ENCODE measurements at places on chromosomes 4 and X.

DNA sequence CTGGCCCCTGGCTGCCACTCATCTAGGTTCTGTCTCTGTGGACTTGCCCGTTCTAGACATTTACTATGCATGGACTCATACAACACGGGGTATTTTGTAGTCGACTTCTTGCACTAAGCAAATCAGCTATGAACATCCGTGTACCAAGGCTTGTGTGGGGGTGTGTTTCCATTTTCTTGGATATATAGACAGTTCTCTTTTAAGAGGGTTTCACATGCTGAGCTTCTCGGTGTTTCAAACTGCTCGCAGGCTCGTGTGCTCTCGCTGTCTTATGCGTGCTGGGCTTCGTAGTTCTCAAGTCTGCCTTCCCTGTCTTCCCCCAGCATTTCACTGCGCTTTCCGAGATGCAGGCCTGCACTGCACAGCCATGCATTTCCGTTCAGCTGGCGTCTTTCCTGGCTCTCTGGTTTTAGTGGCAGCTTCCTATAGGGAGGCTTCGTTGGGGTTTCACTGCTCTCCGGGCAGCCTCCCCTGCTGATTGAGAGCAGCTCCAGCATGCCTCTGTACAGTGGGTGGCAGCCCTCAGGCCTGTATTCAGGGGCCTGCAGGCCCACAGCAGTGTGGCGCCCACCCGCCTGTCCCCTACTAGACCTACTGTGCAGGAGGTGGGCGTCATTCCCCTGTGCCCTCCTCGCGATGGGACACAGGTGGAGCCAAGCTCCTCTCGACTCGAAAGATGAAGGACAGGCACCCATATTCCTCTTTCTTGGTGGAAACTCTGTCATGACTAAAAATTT lies 27.6 kb downstream of the ZBTB49 start:
- DNase-seq = no peak

DNA sequence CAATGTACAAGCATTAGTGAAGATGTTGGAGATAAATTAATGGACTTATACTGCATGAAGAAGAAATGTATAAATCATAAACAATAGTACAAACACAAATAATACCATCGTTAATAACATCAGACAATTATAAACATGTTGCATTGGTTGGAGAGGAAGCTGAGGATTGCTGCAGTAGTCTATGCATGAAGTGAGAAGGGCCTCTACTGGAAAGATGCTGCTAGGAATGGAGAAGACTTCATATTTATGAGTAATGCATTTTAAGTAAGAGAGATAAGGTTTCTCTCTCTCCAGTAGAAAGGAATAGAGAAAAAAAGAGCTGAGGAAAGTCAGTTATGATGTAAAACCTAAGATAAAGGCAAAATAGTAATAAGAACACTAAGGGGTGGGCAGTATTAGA lies 247.8 kb downstream of the GRID2 start:
- no peak for DNase-seq

- DNase-seq = peak; percentile 19
Measured at GRCh38 chr4:95248720-95249425, 299.9 kb downstream of the UNC5C start.

DNA sequence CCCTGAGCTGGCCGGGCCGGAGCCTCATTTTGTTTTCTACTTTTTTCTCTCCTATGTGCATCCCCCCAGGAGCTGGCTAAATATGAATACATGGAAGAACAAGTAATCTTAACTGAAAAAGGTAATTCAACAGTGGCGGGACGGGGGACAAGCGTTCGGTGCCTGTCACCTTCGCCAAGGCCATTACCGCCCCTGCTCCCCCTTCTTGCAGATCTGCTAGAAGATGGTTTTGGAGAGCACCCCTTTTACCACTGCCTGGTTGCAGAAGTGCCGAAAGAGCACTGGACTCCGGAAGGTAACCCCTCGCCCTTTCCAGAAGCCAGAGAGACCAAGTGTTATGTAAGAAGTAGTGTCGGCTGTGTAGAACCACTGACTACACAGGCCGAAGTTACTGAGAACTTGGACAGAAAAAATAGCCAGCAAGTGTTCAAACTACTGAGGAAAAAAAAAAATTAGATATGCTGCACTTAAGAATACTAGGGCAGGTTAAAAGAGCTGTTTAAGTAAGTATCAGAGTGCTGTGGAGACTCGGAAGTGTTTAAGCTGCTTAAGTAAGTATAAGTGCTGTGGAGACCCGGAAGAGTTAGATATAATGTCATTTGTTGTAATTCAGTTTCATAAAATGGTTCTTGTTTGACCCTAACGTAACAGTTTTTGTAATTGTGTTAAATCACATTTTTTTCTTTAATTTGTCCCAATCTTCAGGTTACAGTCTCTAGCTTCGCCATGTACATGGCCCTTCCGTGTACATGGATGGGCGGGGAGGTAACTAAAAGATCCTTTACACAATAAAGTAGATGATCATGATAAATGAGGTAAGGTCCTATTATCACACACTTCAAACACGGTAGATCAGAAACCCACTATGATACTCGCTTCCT lies 856 bp downstream of the SAT1 start:
- peak; percentile 4 for DNase-seq

DNA sequence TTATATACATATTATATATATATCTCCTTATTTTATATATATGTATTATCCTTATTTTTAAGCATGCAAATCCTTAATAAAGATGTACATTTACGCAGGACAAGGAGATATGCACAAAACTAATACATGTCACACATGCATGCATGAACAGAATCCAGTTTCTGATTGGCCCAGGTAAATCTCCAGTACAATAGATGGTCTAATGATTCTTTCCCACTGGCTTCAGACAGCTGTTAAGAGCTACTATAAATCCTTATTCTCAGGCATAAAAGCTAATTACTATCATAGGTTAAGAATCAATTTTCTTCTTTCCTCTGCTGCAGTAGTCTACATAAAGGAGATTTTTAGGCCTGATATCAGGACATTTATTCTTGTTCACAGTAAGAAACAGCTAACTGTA lies 689.8 kb downstream of the KCTD8 start:
- no peak for DNase-seq

DNA sequence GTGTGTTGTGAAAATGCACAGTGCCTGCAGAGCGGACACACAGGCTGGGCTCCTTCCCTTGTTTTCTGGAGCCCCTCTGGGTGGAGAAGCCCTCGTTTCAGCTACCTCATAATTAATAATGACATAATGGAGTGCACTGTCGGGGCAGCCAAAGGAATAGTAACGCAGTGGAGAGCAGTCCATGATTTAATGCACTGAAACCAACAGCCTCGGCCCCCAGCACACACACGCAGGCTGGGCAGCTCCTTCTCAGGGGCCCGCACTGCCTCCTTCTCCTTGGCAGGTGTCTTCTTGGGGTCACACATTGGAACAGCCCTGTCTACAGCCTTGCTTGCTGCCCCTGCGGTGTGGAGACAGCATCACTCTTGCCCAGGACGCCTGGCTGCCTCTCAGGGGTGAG lies 89.2 kb downstream of the DCTD start:
- DNase-seq = no peak

- DNase-seq = no peak
Measured at GRCh38 chrX:107601326-107601725, 27.0 kb upstream of the PRPS1 start.

DNA sequence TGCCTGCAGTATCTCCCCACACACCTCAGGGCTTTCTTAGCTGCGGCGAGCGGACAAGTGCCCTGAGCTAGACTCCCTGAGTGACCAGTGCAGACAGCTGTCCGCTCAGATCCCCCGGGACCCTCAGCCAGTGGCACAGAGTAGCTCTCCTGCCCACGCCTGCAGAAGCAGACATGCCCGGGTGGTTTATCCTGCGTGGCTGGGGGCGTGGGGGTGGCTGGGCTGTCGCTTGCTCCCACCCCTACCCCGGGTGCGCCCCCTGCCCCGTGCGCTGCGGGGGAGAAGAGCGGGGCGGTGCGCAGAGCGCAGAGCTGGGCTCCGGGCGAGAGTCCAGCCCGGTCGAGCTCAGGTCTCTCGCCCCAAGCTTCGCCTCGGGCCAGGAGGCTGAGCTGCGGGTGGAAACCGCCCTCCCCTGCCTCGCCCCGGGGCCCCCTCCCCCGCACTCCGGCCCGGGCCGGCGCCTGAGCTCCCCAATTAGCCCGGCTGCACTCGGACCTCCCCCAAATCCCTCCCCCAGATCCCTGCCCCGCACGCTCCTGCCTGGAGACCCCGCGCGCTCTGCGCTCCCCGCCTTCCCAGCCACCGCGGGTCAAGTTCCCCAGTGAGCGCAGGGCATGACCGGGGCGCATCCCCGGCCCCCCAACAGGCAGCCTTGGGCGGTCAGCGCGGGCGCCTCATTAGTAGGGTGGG lies 11.7 kb upstream of the SHOX start:
- DNase-seq = no peak

DNA sequence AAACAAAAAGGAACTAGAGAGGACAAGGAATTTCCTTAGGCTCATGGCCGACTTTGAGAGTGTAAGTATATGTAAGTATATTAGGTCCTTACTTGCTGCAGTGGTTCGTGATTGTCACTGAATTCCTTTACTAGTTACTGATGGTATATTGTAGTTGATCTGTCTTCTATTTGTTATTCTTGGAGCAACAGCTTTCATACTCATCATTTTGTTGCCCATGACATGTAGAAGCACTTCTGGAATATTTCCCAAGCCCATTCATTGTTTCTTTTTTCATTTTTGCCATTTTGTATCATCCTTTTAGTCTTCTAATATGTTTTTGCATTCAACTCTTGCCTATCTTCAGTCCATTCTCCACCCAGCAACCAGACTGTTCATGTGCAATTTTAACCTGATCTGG lies 170.0 kb downstream of the ARHGAP10 start:
- DNase-seq = no peak

DNA sequence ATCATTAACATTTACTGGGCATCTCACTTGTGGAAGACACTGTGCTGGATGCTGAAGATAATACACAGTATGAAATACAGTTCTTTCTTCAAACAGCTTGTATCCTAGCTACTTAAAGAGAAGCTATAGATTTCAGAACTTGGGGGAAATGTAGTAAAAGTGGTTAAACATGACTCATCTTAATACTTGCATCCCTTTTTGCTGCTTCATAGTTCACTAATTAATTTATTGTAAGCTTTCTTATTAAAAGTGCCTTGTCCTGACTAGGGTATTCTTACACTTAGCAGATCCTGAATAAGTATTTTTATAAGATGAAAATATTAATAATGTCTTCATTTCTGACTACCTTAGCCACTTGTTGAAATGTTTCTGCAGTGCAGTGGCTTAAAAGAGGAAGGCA lies 132.8 kb upstream of the STIM2 start:
- no peak for DNase-seq

- no peak for DNase-seq
Measured at GRCh38 chr4:158710814-158711213, 12.4 kb downstream of the PPID start.

Measured in stimulated activated naive CD8-positive, alpha-beta T cell treated with anti-CD3 and anti-CD28 coated beads, Interleukin-15, amount 100 ng/mL, for 72 hours (primary cell).